ENCODE measurements at places on chromosomes 4 and X.
A peak's percentile ranks its signal among the peaks of the same experiment; 100 is the strongest.

GRCh38 chrX:12901486-12901885, 4.9 kb upstream of the TLR8 start:
- DNase-seq = peak; percentile 31

- no peak for DNase-seq
Measured at GRCh38 chr4:57162499-57163019, 52.4 kb upstream of the IGFBP7 start.

DNA sequence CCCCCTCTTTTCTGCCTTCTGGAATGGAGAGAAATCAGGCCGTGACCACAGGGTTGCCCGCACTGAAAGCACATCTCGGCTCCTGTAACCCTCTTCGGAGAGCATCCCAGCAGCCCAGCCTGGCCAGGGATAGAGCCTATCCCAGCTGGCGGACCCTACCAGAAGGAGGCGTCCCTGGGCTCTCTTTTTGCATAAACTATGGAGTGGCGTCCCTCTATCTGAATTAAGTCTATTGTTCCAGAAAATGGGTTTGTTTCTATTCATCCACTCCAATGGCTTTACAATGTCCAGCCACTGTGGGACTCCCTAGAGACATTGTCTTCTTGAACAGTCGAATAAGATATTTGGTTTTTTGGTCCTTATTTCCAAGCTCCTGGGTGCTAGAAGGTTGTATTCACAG, 689 bp upstream of the NHSL2 start:
- no peak for DNase-seq

DNA sequence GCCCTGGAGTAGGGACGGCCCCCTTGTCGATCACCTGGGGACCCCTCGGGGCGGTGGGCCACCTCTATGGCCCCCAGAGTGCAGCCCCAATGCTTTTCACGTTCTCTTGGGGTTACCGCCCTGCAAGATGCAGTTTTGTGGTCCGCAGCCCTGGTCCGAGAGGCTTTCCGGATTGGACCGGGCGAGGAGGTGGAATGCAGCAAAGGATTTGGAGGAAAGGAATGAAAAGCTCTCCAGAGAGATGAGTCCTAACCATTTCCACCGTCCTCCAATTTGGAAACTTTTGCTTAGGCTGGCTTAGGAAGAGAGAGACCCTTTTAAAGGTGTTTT, 601 bp downstream of the SLC25A43 start:
- DNase-seq = no peak

- DNase-seq = no peak
Measured at GRCh38 chrX:119401569-119401968, 2.4 kb downstream of the SLC25A43 start.

GRCh38 chr4:140070973-140071372, 83.0 kb downstream of the MAML3 start:
- DNase-seq = no peak

DNA sequence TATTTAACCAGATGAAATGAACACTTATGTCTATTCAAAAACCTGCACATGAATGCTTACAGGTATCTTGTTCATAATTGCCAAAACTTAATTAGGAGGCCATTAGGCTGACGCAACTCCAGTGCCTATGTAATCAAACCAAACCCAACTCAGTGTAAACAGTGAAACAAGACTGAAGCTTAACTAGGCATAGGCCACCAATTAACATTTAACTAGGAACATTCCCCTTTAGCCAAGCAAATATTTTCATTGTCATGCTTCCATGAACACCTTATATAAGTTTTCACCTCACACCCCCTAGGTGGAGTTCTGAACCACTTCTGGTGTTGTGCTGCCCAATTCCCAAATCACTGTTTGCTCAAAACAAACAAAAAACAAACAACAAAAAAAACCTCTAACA, 686.0 kb downstream of the STPG2 start:
- no peak for DNase-seq

GRCh38 chr4:173171098-173171497, 2.5 kb downstream of the GALNT7 start:
- no peak for DNase-seq

- DNase-seq = no peak
Measured at GRCh38 chr4:89373394-89373793, 65.8 kb upstream of the GPRIN3 start.

- DNase-seq = no peak
Measured at GRCh38 chrX:45266456-45266855, 65.8 kb upstream of the DIPK2B start.

GRCh38 chr4:75723163-75724065, 963 bp upstream of the USO1 start:
- no peak for DNase-seq

GRCh38 chrX:48908600-48908999, 2.8 kb downstream of the SLC35A2 start:
- no peak for DNase-seq

- no peak for DNase-seq
Measured at GRCh38 chrX:110341189-110342035, 17.2 kb upstream of the RTL9 start.

GRCh38 chr4:46219872-46220271, 96.0 kb upstream of the GABRG1 start:
- no peak for DNase-seq

DNA sequence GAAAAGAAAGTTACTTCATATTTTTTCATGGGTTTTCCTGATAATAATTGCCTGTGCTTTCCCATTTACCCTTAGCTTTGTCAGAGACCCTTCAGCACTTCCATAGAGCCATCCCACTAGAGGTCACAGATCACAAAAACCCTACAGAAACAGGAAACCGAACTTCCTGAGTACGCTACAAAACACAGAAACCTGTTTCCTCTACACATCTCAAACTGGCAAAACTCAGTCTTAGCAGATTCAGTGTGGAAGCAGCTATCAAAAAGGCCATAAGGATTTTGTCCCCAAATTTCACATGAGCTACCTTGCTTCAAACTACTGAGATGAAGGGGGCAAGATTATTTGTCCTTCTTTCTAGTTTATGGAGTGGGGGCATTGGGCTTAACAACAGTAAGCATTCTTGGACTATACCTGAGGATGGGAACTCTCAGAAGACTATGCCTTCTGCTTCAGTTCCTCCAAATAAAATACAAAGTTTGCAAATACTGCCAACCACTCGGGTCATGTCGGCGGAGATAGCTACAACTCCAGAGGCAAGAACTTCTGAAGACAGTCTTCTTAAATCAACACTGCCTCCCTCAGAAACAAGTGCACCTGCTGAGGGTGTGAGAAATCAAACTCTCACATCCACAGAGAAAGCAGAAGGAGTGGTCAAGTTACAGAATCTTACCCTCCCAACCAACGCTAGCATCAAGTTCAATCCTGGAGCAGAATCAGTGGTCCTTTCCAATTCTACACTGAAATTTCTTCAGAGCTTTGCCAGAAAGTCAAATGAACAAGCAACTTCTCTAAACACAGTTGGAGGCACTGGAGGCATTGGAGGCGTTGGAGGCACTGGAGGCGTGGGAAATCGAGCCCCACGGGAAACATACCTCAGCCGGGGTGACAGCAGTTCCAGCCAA, at the start of gene MMRN1:
Gene MMRN1, plus strand, starts transcription at position 206 of the 902 bp plus-strand sequence. Its CDS starts 118 bp downstream, at position 324.
- no peak for DNase-seq

GRCh38 chr4:145830699-145831098, 107.9 kb downstream of the ZNF827 start:
- no peak for DNase-seq

GRCh38 chr4:63901304-63901703, 507.9 kb downstream of the TECRL start:
- no peak for DNase-seq

GRCh38 chrX:109347632-109348031, 134.3 kb downstream of the GUCY2F start:
- no peak for DNase-seq

DNA sequence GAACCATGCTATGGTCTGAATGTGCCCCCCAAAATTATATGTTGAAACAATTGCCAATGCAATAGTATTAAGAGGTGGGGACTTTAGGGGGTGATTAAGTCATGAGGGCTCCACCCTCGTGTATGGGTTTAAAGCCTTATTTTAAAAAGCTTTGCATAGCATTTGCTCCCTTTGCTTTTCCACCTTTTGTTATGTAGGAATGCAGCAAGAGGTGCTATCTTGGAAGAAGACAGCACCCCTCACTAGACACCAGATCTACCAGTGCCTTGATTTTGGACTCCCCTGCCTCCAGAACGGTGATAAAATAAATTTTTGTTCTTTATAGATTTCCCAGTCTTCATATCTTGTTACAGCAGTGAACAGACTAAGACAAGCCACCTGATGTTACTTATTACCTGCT, 23.3 kb upstream of the NPNT start:
- DNase-seq = no peak

DNA sequence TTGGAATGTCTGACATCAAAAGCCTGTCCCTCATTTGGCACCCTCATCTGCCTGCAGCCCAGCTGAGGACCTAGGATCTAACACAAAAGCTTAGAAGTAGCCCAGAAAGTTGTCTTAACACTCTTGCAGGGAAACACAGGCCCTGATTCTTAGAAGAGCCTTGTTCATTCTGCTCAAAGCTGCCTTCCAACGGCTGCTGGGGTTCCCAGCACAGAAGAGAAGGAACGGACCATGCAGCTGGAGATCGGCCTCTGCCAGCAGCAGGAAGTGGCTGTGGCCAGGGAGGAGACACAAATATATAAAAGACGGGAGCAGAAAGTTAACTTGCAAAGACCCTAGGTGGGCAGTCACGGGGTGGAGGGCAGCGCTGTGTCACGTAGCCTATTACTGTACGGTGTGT, 20.4 kb downstream of the PRPS2 start:
- DNase-seq = no peak

GRCh38 chr4:119113033-119113655, 22.5 kb upstream of the MYOZ2 start:
- no peak for DNase-seq

DNA sequence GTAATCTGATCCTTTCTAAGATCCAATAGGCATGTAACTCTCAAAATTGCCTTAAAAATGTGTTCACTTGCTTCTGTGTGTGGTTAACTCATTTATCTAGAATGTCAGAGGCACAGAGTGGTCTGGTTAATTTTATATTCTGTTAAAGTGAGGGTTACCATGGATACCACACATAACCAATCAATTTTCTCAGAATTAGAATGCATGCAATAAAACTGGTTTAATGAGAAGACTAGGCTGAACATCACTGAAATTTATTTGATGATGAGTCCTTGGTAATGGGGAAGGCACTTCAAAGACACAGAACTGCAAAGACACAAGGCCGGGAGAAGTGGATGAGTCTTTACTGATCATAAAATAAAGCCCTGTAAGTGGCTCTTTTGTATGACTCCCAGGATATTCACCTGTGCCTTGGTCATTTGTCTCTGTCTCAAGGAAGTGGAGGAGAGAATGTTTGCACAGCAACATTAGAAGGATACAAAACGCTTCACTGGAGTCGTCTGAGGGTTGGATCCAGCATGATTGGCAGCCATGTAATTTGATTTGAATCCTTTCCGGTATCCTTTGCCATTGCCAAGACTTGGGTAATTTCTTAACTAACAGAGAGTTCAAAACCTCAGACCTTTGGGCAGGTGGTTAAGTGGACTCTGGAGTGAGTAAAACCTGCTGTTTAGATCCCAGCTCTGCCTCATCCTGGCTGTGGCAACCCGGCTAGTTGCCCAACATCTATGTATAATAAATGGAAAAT, 94.0 kb upstream of the RBPJ start:
- DNase-seq = no peak

GRCh38 chr4:37601531-37601930, 84.6 kb downstream of the RELL1 start:
- DNase-seq = no peak

GRCh38 chr4:137934911-137935310, 307.2 kb downstream of the SLC7A11 start:
- DNase-seq = no peak

DNA sequence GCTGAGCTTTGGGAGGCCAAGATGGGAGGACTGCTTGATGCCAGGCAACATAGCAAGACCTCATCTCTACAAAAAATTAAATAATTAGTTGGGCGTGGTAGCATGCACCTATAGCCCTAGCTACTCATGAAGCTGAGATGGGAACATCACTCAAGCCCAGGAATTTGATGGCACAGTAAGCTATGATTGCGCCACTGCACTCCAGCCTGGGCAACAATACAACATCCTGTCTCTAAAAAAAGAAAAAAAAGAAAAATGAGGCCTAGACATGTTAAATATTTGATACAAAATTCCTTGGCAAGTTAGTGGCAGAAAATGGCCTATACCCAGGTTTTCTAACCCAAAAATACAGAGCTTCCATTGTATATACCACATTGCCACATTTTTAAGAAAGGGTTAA, 88.1 kb upstream of the MAB21L2 start:
- DNase-seq = no peak

- no peak for DNase-seq
Measured at GRCh38 chrX:118346258-118347094, 570 bp downstream of the WDR44 start.

Data from stimulated activated CD4-positive, alpha-beta T cell treated with anti-CD3 and anti-CD28 coated beads, TNF-alpha, amount 100 ng/mL, for 48 hours (primary cell).